B cell (primary cell): ENCODE measurements at places on chromosomes 5 and 9.

- DNase-seq = no peak
Measured at GRCh38 chr5:132651838-132652469, 6.0 kb upstream of the IL13 start.

DNA sequence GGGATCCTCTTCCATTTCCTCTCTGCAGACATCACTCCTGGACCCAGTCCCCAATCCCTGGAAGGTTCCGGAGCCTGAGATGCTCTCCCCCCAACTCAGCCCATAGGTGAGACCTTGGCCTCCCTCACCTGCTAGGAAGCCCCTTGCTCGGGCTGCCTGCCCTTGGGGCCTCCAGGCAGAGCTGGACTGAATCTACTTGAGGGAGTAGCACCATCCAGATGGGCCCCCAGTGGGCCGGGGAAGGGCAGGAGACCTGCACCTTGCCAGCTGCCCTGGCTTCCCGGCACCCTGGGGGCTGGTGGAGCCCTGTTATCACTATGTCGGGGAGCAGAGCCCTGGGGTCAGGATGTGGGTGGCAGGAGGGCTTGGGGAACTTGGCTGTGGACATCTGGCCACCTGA, 26.9 kb upstream of the TMEM250 start:
- no peak for DNase-seq

DNA sequence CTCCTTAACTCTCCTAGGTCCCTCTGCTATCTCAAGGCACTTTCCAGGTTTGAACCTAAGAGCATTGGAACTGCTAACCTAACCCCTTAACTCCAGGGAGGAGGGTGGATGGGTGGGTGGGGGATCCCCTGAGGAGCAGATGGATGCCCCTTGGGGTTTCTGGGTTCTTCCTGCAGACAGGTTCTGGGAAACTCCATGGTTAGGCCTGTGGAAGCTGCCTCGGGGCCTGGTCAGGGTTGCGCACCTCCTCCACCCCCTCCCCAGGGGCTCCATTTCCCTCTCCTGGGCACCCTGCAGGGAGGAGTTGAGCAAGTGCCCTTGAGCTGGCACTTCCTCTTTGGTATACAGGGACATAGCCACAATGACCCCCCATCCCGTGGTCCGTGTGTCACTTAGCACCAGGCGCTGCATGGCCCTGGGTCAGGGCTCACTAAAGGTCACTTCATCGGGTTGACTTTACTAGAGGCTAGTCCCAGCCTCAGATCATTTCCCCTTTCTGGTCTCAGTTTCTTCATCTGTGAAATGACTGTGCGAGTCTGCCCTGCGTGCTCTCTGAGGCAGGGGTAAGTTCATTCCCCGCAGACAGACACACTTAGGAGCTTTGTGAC, 16.0 kb downstream of the CXXC5 start:
- DNase-seq = peak; percentile 62

DNA sequence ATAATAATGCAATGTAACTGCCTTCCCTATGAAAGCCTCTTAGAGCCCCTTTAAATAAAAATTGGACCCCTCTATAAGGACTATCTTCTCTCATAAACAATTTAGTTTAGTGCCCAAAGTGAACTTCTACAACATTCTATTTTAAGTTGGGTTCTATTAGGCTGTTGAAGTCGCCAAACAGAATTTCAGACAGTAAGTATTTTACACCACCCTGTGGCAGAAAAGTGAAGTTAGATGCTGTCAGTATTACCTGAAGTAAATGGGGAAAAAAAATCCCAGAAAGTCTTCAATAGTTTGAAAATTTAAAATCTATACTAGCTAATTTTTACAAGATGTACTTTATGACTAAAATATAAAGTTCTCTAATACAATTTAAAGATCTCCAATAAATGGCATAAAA, 29.5 kb downstream of the CAAP1 start:
- no peak for DNase-seq

- DNase-seq = no peak
Measured at GRCh38 chr5:151661968-151662732, 24.6 kb downstream of the SPARC start.

DNA sequence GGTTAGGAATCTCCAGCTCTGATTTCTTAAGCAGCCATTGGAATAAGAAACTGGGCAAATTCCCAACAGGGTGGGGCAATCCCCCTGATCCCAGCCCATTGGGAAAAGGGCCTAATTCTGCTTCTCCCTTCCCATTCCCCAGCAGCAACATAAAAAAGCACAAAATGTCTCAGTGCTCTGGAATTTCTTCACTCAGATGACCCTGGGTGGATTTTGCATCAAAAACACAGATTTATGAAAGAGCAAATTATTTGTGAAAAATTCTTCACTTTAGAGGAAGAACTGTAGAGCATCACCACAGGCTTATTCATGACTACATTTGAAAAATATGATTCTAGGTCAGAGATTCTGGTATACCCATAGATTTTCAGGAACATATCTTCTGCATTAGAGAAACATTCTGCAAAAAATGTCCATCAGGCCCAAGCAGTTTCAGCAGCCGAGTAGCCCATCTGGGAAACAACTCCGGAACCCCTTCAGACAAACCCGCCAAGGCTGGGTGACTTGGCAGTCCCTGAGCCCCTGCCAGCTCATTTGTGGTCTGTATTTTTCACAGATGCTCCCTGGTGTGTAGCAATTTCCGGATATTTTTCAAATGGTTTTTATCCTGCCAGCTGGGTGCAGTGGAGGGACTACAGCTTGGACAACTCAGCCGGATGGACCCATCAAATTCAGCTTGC, 102.1 kb upstream of the RANBP3L start:
- DNase-seq = peak; percentile 8
